Left cardiac atrium (tissue), 4 donors: ENCODE measurements at places on chromosomes 6 and 20. TPM values are rescaled to one million over a fixed set of nuclear protein-coding genes. Genes with fewer than 3 reads are reported as not detected.

DNA sequence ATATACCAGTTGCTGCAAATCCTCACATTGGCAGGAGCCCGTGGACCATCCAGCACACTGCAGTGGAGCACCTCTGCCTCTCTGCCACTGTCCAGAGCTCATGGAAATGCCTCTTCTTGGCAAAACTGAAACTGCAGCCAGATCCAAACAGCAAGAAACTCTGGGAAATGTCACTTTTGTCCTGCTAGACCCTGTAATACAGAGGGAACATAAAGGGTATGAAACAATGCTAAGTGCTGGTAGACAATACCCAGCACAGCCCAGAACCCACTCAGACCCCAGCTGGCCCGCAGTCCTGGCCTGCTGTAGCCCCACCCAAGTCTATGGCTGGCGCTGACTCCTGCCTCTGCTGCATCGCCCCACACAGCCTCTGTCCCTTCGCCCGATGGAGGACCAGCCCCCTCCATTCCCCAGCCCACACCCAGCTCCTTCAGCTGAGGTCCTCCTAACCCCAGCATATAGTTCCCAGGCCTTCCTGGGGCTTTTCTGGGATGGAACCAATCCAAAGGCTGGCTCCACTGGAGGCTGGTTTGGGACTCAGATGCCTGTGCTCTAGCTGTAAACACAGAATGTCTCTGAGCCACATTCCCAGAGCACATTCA lies 242.5 kb downstream of the LRFN2 start:
- no peak for DNase-seq

DNA sequence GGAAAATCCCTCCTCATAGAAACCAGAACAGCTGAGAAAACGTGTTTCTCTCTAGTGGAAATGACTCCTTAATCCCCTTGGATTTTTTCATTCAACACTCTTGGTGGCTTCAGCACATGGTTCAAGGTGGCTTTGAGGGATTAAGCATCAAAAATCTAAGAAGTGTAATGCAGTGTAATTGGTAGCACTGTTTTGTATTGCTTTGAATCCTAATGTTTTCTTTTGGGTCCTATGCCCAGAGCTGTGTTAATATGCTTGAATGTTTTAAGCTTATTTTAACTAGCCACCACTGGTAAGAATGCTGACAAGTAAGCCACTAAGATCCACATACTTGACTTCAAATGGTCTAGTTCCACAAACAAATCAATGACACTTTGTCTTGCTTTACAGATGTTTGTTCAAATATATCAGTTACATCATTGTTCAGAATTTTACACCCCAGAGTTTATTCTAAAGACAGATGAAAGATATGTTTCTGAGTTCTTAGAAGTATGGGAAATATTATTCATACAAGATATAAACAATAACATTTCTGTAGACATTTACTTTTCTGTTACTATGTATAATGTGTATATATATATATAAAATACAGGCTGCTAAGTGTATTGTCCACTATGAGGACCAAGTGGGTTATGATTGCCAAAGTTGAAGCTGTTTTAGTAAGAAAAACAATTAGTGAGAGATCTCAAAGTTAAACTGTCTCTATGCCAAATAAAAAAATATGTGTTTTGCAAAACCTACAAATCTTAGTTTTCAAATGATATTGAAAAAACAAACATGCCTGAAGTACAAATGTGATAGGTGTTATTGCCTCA lies 220.8 kb downstream of the OGFRL1 start:
- no peak for DNase-seq

GRCh38 chr6:2684103-2684749 lies 66.5 kb downstream of the MYLK4 start:
- no peak for DNase-seq

The CTCFL gene
- total RNA-seq = not detected

- no peak for DNase-seq
These were observed 48.1 kb upstream of the BTBD3 start for GRCh38 chr20:11869641-11870040.

The ADTRP gene
- total RNA-seq = 0.18 TPM

DNA sequence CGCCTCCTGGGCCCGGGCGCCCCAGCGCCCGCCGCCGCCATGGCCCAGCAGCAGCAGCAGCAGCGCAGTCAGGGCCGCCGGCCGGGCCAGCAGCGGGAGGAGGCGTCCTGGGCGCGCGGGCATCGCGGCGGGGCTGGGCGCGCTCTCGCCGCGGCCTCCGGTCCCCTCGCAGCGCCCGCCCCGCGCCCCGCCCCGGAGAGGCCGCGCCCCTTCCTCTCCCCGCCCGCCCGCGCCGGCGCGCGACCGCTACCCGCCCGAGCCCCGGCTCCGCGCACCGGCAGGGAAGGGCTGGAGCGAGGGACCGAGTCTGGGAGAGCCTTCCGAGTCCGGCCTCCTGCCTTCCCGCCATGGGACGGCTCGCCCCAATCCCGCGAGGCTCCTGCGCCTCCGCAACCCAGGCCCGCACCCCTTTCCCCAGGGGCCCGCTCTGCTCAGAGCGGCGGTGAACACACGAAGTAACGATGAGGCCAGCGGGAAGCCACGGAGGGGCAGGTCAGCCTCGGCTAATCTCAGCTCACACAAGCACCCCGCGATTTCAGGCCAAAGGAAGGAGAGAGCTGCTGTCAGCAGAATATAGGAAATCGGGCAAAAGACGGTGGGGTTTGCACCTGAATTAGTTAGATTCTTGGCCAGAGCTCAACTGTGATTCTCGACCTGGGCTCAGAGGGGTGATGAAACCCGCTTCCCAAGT lies at the start of gene TXNDC5:
Gene TXNDC5, minus strand, starts transcription at position 135 of the 691 bp plus-strand sequence. Its CDS starts 12 bp downstream, at position 123.
- DNase-seq = peak; percentile 84

- DNase-seq = no peak
These were observed 86.7 kb downstream of the BMP6 start for GRCh38 chr6:7812623-7813022.

DNA sequence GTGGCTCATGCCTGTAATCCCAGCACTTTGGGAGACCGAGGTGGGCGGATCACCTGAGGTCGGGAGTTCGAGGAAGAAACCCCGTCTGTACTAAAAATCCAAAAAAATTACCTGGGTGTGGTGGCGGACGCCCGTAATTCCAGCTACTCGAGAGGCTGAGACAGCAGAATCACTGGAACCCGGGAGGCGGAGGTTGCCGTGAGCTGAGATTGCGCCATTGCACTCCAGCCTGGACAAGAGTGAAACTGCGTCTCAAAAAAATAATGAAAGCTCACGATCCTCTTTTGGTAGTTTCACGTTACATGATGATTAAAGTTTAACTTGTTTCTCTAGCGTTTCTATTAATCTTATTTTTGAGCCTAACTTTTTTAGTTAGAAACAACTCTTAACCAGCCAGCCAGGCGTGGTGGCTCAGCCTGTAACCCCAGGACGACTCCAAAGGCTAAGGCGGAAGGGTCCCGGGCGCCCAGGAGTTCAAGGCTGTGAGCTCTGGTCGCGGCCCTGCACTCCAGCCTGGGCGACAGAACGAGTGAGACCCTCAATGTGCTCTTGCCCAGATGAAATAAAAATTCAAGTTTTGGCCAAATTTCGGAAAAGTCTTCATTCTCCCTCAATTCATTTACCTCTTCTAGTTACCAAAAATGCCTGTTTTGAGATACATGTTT lies 1.2 kb upstream of the WRNIP1 start:
- DNase-seq = peak; percentile 38

DNA sequence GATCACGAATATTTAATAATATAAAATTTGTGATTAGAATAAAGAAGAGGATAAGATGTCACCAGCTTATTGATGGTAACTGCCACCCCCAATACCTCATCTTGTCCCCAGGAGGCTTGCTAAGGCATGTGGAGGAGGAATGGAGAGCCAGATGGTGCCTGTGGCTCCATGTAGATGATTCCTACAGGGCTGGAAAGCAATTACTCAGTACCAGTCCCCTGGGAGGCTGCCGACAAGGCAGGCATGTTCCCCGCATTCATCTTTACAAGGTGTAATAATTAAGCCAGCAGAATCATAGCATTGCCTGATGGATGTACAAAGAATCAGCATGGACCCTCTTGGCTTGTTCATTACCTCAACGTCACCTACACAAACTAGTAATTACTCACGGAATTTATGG lies 155.3 kb downstream of the PLCB1 start:
- no peak for DNase-seq

DNA sequence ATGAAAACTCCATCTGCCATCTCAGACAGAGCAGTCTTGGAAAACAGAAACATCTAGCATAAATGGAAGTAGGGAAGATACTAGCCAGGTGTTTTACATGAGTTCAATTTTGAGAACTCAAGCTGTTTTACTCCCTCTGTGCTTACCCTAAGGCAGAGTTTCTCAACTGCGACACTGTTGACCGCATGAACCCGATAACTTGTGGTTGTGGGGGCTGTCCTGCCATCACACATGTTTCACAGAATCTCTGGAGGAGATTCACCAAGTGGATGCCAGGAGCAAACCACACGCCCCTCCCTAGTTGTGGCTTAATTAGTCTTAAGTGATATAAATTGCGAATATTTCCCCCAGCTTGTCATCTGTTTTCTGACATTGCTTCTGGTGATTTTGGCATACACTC lies 2.3 kb upstream of the SERPINB6 start:
- no peak for DNase-seq

DNA sequence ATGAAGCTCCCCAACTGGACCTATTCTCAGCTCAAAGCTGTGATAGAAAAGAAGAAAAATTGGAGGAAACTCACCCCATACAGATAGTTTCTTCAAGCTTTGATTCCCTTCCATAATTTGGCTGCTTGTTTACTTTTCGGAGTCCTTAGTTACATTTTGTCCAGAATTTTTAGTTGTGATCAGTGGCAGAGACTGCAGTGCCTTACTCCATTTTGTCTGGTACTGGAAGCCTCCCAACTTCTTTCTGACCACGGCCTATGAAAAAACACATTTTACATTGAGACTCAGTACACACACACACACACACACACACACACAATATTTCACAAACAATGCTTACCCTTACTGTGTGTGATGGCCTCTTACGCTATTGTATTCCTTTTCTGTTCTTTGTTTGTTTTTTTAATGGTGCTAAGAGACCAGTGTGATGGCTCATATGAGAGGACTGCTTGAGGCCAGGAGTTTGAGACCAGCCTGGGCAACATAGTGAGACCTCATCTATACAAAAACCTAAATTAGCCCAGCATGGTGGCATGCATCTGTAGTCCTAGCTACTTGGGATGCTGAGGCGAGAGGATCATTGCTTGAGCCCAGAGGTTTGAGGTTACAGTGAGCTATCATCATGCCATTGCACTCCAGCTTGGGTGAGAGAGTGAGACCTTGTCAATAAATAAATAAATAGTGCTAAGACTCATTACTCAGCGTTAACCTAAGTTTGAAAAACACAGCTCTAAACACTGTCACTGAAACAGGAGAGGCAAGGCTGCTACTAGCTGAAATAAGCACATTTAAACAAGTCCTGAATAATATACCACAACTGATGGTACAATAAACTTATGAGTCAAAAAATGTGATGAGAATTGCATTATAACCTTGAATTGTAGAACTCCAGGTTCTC lies 13.8 kb upstream of the RNF8 start:
- DNase-seq = no peak

- DNase-seq = no peak
These were observed 39.7 kb upstream of the ZFP64 start for GRCh38 chr20:52231230-52231746.

DNA sequence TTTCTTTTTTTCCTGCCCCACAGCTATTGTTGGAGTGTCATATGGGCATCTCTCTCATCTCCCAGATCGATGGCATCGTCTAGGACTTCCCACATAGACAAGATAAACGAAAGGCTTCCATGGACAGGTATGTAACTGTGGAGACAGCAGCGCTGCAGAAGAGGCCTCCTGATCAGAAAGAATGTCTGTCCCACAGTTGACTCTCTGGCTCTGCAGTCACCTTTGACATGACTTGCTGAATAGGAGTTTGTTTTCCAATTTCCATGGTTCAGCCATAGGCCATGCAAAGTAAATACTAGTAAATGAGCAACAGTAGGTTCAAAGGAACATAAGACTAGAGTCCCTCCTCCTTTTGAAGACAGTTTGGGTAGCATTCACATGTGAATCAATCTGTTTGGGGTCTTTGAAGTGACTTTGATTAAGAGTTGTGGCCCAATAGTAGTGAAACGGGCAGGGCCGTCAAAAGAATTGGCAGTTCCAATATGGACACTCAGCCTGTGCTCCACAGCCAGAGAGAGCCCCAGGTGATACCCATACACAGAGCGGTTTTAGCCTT lies 134.7 kb upstream of the IFNGR1 start:
- DNase-seq = no peak

- DNase-seq = no peak
These were observed 931 bp downstream of the UFL1 start for GRCh38 chr6:96522465-96523009.

- no peak for DNase-seq
These were observed 5.6 kb upstream of the RPS21 start for GRCh38 chr20:62381202-62381797.

The PTPN1 gene
- 40.4 TPM for total RNA-seq

GRCh38 chr20:12019715-12020114 lies 102.0 kb downstream of the BTBD3 start:
- DNase-seq = no peak

- DNase-seq = peak; percentile 39
These were observed 3.7 kb upstream of the MMP9 start for GRCh38 chr20:46004889-46005473.

The SPATA2 gene
- 6.8 TPM for total RNA-seq

The LGSN gene
- total RNA-seq = not detected

DNA sequence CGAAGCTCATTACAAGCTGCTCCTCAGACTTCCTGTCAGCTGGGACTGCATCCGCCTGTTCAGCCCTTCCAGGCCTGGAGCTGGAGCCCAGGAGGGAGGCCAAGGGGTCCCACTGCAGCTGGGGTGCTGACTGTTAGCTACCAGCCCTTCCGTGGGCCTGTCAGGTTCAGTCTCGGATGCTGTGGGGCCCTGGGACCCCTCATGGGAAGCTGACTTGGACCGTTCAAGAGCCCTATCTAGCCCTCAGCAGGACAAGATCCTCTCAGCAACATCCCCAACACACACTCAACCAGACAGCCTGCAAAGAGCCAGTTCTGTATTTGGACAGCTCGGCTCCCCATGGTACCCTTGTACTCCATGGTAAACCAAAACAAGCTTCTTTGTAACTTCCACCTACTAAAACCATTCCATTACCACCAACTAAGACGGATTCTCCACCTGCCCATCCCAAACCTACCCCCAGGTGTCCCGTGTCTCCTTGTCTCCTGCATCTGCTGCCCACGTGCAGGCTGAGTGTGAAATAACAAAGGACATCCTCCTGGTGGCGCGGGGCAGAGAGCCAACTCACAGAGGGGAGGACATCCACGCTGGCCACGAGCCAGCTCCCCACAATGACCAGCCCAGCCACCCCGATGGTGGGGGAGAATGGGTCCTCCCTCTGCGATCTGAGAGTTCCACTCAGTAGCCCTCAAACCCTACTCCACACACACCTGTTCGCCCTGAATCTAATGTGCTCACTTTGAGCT lies 111.2 kb downstream of the TAF4 start:
- peak; percentile 17 for DNase-seq

GRCh38 chr6:17905611-17906592 lies 81.5 kb downstream of the KIF13A start:
- DNase-seq = no peak

DNA sequence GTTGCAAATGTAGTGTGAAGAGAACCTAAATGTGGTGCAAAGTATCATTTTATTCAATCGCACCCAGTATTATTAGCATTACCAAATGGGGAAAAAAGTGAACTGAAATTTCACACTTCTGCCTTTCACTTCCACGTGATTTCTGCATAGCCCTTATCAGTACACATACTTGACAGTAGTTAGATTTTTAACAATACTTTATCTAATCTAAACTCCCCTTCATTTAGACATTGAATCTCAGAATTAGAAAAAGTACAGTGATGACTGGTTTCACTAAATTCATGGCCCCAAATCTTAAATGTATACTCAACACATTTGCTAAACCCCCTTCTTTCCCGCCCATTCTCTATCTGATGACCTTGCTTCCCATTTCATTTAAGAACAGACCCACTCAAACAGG lies 14.3 kb downstream of the STX7 start:
- DNase-seq = no peak
